ENCODE measurements at places on chromosomes 4 and X. TPM values are rescaled to one million over a fixed set of nuclear protein-coding genes. Genes with fewer than 3 reads are reported as not detected.

DNA sequence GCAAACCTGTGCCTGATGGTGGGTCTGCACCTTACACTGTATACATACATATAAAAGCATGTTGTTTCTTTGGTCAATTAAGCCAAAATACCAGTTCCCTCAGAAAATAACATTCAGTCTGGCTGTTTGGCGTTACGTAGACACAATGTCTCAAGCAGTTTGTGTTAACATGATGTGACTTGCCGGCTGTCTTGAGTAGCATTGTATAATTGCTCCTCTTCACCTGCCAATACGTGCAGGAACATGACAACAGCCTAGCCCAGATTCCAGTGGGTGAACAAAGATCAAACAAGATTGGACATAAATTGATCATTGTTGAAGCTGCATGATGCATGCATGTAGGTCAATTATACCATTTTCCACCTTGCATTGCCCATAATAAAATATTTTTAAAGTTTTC is 102.3 kb downstream of the F11 start:
- DNase-seq = no peak

DNA sequence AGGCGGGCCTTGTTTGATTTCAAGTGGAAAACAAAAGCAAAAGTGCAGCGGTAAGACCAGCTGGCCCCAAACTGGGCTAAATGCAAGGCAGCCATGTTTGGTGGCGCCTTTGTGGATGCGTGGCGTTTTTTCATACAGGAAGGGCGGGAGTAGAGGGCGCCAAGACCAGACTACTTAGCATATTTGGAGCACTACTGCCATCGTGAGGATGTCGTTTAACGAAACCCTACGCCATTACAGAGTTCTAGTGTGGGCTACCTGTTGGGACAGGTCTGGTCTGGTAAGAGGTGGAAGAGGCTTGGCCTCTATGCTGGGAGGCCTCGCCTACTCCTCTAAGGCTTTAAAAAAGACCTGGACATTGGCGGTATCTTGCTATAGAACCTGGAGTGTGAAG is 230.7 kb upstream of the STK26 start:
- peak; percentile 98 for DNase-seq

GRCh38 chr4:4308800-4309441 is 18.9 kb downstream of the ZBTB49 start:
- peak; percentile 20 for DNase-seq

The TMSB15B gene
- total RNA-seq = 11.3 TPM

- no peak for DNase-seq
These were observed 15.6 kb upstream of the LAP3 start for GRCh38 chr4:17561195-17561909.

The SERTM2 gene
- 0.49 TPM for total RNA-seq

DNA sequence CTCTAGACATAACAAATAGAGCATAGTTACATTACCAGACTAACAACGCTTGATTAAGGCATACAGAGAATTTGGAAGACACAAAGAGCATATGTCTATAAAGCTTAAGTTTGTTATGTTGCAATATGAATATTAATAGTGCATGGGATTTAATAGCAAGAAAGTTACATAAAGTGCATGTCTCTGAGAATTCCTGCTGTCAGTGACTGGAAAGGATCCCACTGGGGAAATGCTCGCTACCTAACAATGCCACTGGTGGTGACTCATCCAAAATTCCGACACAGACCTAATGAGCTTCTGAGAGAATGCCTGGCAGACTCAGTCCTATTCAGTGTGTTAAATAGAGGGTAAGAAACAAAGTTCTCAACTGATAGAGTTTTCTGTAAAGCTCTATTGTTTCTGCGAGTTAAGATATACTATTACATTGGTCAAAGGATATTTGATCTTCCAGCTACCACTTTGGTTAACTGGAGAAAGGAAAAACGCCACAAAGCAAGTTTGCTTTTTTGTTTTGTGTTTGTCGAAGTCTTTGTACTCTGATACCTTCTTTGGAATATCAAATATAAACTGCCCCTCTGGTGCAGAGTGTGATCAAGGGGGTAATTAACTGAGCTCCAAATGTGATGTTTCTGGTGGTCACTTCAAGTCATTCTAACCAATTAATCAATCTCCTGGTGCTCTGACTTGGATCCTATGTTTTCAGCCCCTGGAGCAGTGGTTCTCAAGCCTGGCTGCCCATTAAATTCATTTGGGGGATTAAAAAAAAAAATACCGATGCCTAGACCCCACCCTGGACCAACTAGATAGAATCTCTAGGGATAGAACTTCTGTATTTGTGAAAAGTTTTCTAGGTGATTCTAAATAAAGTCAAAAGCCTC is 107.9 kb downstream of the PALLD start:
- peak; percentile 73 for DNase-seq

DNA sequence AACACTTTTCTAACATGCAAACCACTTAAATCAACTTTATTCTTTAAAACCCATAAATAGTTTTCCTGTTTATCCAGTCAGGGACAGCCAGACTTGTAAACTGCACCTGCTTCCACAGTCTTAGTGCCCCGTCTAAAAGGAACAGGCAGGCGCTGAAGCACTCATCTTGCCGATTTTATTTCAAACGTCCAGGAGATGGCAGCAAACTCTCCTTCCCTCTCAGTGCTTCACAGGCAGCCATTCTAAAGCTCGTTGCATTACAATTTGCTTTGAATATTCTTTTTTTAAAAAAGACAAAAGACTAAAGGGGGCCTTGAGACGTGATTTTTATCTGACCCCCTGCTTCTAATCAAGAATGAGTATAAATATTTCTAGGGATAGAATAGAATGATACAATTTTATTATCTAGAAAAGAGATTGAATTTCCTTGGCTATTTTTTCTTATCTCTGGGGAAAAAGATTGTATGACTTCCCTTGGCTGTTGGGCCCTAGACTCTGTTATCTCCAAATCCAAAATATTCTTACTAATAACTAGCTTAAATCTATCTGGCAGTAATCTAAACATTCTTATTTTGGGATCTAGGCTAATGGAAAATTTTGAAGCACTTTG is 93.6 kb upstream of the MYOZ2 start:
- DNase-seq = peak; percentile 85

- no peak for DNase-seq
These were observed 22.1 kb downstream of the ANAPC10 start for GRCh38 chr4:145075742-145076468.

- DNase-seq = no peak
These were observed 441.1 kb downstream of the KCNIP4 start for GRCh38 chr4:21507439-21507838.

- DNase-seq = no peak
These were observed 7.3 kb downstream of the SEC24B start for GRCh38 chr4:109440948-109441347.

- DNase-seq = no peak
These were observed 275.4 kb downstream of the FAT4 start for GRCh38 chr4:125590158-125590557.

- peak; percentile 41 for DNase-seq
These were observed 184.2 kb downstream of the KDR start for GRCh38 chr4:54940996-54941865.

DNA sequence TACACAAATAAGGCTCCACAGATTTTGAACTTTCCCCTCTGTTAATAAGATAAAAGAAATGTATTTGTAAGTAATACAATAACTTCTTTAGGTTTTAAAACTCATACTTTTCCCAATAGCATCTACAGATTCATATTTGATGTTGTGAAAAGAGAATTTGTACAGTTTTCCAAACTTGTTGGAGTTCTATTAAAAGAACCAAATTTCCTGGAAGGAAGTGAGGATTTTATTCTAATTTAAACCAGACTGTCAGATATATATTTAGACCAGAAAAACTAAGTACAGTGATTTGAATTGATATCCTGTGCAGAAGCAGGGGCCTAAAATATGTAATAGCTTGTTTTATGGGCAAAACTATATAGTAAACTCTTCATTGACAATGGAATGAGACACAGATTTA is 53.7 kb downstream of the NAA11 start:
- DNase-seq = peak; percentile 75

DNA sequence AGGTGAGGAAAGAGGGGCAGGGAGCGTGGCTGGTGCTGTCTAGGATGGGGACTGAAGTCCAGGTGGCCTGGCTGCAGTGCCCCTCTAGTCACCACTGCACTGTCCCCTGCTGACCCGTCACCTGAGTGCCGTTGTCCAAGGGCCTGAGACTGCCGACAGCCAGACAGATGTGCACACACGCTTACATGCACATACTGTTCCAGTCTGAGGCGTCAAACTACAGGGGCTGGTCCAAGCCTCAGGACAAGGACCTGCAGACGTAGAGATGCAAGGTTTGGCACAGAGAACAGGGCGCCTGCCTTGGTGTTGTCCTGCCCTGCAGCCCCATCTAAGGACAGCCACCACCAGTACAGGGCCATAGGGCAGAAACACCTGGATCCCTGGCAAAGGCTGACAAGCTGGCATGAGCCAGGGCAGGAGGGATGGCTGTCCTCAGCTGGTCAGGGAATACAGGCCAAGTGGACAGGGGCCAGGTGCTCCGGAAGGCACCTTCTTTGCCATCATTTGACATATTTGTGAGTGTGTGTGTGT is 1.7 kb downstream of the SLC2A9 start:
- peak; percentile 60 for DNase-seq

The CTSO gene
- total RNA-seq = 21.6 TPM

The NAT8L gene
- 0.62 TPM for total RNA-seq

The ADAMTS3 gene
- total RNA-seq = 4.5 TPM

The RAB9B gene
- 20.0 TPM for total RNA-seq

The FGF13 gene
- total RNA-seq = 66.8 TPM

The PCSK1N gene
- not detected for total RNA-seq

DNA sequence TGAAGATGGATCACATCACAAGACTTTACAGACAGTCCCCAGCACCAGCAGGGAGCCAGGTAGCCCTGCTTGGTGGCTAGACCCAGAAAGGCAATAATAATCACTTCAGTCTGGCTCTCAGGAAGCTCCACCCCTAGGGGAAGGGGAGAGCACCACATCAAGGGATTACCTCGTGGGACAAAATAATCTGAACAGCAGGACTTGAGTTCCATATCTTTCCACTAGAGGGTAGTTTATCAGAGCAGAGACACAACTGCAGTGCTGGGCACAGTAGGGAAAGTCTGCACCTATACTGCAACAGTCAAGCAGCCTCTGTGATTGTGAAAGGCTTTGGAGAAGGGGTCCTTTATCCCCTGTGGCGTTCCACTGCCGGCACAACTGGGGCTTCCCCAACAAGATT is 547.0 kb upstream of the POU3F4 start:
- DNase-seq = no peak
